Spleen (tissue), 13 donors: ENCODE measurements at places on chromosomes 7 and 10. TPM values are rescaled to one million over a fixed set of nuclear protein-coding genes. Genes with fewer than 3 reads are reported as not detected.

GIMAP1 gene
- 49.7 TPM for total RNA-seq

GPR158 gene
- 0.39 TPM for total RNA-seq

GNG11 gene
- total RNA-seq = 15.5 TPM

DNA sequence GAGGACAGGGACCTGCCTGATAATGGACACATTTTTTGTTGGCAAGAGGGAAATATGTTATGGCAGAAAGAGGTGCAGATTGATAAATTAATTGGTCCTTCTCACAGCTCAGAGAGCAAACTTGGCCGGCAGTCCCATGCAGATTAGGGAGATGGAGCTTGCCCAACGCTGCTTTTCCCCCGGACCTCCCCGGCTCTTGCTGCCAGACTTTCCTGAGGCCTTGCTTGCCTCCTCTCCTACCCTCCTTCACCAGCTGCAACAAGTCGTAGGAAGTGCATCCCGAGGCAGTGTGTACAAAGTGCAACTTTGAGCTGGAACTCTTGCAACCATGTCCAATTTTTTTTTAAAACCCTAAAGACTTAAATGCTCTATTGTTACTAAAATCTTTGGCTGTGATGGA is 215.5 kb downstream of the LRMDA start:
- no peak overlapping the region for H3K4me3 ChIP-seq
- no peaks in the 10 kb centered on the region for H3K27me3 ChIP-seq
- no peak overlapping the region for H3K27ac ChIP-seq
- peaks cover 8% of the 10 kb centered on the region for H3K4me1 ChIP-seq

DNA sequence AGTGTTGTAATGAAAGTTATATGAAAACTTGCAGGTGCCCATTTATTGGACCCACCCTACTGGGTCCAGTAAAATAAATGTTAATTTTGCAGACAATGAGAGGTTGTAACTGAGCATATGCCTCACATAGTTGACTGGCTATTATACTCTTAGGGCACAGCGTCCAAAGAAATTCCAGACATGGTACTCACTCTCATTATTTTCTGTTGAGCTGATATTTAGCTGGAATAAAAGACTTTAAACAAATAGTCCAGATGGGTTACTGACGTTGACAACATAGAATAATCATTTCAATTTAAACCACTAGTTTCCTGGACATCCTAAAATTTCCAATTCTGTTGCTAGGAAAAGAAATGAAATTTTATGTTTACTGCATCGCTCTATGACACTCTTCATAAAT is 174.5 kb downstream of the ZNF365 start:
- no peak overlapping the region for H3K27ac ChIP-seq
- no peaks in the 10 kb centered on the region for H3K36me3 ChIP-seq
- peaks cover 23% of the 10 kb centered on the region for H3K4me1 ChIP-seq
- no peak overlapping the region for H3K4me3 ChIP-seq
- no peaks in the 10 kb centered on the region for H3K27me3 ChIP-seq
- DNase-seq = no peak
